CD4-positive, alpha-beta T cell treated with Interleukin-4 for 4 hours (primary cell): ENCODE measurements at places on chromosomes 12 and 14.

DNA sequence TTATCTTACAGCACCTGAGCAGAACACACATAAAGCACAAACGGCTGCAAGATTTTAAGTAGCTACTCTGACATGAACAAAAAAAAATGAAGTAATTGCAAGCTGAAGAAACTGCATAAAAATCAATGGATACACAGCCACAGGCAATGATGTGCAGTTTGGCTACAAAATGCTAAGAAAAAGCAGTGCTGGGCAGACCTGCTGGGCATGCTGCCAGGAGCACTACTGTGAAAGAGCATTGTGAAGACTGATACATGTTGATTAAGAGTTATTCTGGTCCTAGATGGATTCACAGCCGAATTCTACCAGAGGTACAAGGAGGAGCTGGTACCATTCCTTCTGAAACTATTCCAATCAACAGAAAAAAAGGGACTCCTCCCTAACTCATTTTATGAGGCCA, 20.1 kb upstream of the RTN1 start:
- DNase-seq = no peak

DNA sequence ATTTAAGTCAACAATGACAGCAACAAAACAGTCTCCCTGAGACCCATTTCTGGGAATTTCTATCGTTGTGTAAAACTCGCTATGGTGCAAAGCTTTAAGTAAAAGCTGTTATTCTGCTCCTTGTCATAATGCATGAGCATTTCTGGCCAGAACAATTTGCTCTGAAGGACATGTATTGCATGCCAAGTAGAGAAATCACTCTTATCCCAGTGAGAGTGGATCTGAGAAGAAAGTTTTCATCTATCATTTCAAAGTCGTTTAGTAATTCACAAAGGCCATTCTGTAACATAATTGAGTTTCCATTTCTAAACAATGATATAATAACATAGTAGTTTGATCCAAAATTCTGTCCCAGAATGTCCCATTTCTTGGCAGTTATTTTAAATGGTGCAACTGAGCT, 86.6 kb downstream of the TBC1D30 start:
- no peak for DNase-seq

DNA sequence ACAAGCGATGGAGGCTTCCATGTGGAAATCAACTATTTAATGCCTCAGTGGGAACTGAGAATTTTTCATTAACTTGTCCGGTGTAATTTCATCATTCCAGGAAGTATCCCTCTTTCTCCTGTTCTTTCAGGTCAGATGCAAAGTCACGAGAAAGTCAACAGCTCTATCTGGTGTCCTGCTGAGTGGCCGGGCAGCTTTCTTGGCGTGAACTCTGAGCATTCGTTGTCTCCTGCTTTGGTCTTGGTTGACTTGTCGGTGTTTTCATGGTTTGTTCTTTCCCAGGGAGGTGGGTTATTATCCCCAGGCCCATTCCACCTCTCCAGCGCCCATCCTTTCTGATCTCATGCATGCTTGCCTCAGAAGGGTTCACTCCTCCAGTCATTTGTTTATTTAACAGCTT, 149.1 kb downstream of the GLT1D1 start:
- DNase-seq = no peak

GRCh38 chr12:60020068-60020467, 424.2 kb downstream of the SLC16A7 start:
- DNase-seq = no peak

DNA sequence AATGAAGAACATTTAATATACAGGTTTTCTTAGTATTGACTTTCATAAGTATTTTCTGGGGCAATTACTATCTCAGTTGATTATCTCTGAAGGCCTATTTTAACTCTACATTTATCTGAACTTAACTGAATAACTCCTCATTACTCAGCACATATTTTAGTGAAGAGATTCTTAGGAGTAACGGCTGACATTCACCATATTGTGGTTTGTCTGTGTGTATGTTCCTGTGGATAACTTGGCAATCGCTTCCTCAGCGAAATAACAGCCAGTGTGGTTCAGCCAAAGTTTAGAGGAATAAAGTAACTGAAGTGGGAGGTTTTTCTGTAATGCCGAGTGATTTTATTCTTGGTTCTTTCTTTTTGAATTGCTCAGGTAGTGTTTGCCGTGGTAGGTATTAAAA, 168.0 kb downstream of the RAD51B start:
- no peak for DNase-seq
